ENCODE measurements at places on chromosomes 7 and 10.

- no peak for DNase-seq
Observed at GRCh38 chr7:139080905-139081304, 28.6 kb downstream of the ZC3HAV1 start.

- no peak for DNase-seq
Observed at GRCh38 chr7:41769162-41769561, 66.3 kb upstream of the INHBA start.

GRCh38 chr7:121372376-121373010, 23.6 kb downstream of the FAM3C start:
- DNase-seq, result no peak

DNA sequence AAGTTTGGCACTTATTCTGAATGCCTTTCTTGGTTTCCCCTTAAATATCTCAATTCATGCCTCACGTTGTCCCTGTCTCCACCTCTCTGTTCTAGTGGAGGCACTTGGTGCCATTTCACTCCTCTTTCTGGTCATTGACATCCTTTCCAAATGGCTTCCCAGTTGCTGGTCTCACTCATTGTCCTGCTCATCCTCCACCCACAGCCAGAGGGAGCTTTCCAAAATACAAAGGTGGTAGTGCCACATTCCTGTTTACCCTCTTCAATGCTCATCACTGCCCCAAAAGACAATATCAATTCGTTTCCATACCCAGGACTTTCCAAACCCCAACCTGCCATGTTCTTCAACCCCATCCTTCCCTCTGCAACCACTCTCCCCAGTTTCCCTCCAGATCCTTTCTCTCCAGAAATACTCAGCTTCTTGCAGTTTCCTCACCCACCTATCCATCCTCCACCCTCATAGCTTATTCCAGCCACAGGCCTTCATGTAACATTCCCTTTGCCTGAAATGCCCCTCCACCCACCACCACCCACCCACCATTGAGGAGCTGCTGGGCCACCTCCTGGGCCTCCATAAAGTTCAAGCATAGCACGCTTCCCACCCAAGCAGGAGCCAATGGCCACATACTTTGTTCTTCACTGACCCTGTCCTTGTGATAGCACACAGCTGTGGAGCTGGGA, 63.1 kb upstream of the ADRB1 start:
- no peak for DNase-seq

DNA sequence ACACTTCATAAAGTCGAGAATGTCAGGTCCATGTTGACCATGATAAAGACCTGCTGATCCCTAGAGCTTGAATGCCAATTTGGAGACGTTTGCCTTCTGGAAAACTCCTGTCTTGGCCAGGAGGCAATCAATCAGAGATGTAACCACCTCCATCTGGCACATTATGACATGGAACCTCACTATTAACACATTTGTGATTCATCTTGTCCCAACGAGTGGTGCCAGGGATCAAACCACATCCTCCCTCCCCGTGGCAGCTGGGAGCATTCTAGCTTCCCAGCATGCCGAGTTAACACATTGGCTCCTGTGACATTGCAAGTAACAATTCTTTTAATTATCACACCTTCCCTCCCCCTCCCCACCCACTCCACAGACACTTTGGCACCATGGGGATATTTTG, 84.0 kb upstream of the PPP1R17 start:
- no peak for DNase-seq

DNA sequence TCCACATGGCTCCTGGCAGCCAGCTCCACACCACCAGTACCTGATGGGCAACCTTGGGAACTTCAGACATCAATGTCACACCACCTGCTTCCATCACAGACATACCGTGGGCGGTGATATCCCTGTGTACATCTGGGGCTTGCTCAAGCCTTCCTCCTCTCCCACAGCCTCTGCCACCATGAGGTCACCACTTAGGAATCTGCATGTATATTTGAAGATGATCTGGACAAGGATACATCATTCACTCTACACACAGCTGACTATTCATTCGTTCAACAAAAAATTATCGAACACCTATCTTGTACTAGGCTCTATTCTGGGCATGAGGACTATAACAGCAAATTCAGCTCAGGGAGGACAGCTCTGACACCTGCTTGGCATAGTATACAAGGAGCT, 6.8 kb downstream of the DLG5 start:
- no peak for DNase-seq

DNA sequence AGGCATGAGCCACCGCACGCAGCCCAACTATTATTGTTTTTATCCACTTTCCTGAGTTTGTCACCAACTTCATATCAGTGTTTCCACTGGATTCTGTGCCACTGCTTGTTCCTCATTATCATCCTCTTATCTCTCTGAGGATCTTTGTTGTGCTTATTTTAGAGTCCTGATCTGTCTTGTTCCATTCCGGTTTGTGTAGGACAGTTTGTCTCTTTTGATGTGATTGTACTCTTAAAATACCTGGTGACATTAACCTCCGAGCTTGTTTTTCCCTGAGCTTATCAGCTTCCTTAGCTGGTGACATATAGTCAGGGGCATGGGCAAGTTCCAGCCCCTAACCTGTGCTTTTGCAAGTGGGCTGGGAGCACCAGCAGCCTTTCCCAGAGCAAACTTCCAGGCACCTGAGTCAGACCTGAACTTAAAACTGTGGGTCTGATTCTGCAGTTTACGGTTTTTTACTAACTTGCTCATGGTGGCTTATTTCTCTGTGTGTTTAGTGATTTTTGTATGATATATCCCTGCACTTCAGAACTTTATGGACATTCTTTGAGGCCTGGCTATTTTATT, 23.1 kb upstream of the FMC1 start:
- no peak for DNase-seq

DNA sequence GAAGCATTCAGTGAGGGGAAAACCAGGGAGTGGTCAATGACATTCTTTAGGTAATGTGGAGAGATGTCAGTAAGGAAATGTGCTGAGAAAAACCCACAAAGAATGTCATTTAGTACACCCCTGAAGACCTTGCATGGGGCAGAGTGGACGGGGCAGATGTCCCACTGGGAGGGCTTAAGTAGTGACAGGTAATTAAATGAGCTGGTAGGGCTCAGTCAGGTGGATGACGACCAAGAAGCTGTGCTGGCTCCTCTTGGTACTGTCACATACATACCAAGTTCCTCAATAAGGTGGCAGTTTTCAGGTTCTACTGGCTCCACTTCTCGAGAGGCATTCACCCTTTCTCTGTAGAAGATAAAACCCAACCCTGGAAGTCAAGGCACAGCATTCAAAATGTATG, 1.8 kb downstream of the PON3 start:
- no peak for DNase-seq

- DNase-seq, result no peak
Observed at GRCh38 chr7:494259-494687, 25.4 kb downstream of the PDGFA start.

DNA sequence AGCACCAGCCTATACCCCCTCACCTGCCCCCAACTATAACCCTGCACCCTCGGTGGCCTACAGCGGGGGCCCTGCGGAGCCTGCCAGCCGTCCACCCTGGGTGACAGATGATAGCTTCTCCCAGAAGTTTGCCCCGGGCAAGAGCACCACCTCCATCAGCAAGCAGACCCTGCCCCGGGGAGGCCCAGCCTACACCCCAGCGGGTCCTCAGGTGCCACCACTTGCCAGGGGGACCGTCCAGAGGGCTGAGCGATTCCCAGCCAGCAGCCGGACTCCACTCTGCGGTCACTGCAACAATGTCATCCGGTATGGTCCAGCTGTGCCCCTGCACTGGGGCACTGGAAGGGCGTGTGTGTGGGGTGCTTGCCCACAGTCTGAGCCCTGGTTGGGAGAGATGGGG, 40.0 kb upstream of the BMPR1A start:
- no peak for DNase-seq

DNA sequence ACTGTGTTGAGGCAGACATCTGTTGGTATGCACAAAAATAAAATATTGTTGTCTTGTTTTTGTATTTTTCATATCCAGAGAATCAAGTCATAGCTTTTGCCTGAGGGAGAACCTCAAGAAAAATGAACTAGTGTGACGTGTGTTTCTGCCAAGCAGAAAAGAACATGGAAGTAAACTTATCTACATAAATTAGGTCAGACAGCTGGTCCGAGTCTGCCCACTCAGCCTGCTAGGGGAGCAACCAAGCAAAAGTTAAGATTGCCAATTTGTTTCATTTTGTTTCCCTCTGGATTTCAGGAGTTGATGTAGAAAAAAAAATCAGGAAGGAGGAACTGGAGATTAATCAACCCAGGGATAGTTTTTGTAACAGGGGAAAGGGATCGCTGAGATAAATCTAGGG, 572.4 kb upstream of the LRRTM3 start:
- DNase-seq, result no peak

Data from activated CD8-positive, alpha-beta memory T cell treated with anti-CD3 and anti-CD28 coated beads for 48 hours (primary cell).